ENCODE measurements at places on chromosomes 11 and 22. TPM values are rescaled to one million over a fixed set of nuclear protein-coding genes. Genes with fewer than 3 reads are reported as not detected.

The C11orf97 gene
- not detected for total RNA-seq

The CLMP gene
- 380 TPM for total RNA-seq

The KCNC1 gene
- not detected for total RNA-seq

The MS4A12 gene
- not detected for total RNA-seq

The TEX12 gene
- total RNA-seq: 0.65 TPM

The OR5AN1 gene
- total RNA-seq: not detected

The OR8D4 gene
- 0.32 TPM for total RNA-seq

The LRP5 gene
- total RNA-seq: 20.0 TPM

The PARVG gene
- 0.11 TPM for total RNA-seq

The KRTAP5-2 gene
- total RNA-seq: not detected

The PAMR1 gene
- total RNA-seq: 33.9 TPM

The KRTAP5-7 gene
- 0.13 TPM for total RNA-seq

The GGTLC2 gene
- total RNA-seq: not detected

The OR52N4 gene
- not detected for total RNA-seq

The CABP2 gene
- not detected for total RNA-seq

The NDUFS8 gene
- total RNA-seq: 43.6 TPM

The APOA4 gene
- total RNA-seq: not detected

The HEPHL1 gene
- total RNA-seq: not detected

The FGF3 gene
- total RNA-seq: not detected

The FAM180B gene
- total RNA-seq: 0.26 TPM

The LRRC10B gene
- under 0.01 TPM for total RNA-seq

The LMNTD2 gene
- total RNA-seq: 0.32 TPM

The PHLDB1 gene
- 113 TPM for total RNA-seq

The PLEKHB1 gene
- total RNA-seq: 0.97 TPM

The PNPLA5 gene
- total RNA-seq: 0.13 TPM

The RBMXL2 gene
- total RNA-seq: not detected

The LIF gene
- 1.0 TPM for total RNA-seq

The SEPTIN3 gene
- total RNA-seq: 0.22 TPM

The OR52H1 gene
- total RNA-seq: 0.65 TPM

The ASRGL1 gene
- total RNA-seq: 1.9 TPM

The OR5M10 gene
- total RNA-seq: not detected

The KRTAP5-1 gene
- not detected for total RNA-seq

All from articular chondrocyte of knee joint (primary cell).